Stimulated activated CD4-positive, alpha-beta T cell treated with anti-CD3 and anti-CD28 coated beads, Interleukin-2, amount 100 ng/mL, for 24 hours (primary cell): ENCODE measurements at places on chromosomes 5 and 9.

DNA sequence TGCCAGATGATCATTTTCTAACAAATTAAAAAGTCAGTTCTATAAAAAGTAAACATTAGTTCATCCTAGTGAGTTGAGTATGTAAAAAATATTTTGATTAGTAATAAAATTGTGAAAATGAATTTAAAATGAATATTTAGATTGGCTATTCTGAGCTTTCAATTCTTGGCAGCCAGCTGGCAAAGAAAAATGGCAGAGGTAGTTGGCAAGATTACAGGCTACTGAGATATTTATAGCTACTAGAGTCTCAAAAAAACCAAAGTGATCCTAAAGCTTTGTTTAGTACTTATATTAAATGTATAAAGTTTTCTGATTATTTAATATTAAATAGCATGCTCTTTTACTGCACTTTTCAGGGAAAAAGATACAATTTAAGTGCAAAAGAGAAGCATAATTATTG, 25.0 kb downstream of the SGTB start:
- no peak for DNase-seq

DNA sequence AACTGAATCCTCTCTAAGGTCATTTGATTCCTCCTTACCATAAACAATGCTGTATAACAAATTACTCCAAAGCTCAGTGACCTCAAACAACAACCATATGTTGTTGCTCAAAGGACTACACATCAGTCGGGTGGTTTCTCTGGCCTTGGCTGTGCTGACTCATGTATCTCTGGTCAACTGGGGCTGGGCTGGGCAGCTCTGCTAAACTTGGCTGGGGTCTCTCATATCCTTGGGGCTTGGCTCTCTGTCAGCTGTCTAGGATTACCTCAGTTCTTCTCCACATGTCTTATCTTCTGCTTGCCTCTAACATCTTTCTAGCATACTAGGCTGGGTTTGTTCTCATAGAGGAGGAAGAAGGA, 86.4 kb downstream of the GALNT10 start:
- no peak for DNase-seq

DNA sequence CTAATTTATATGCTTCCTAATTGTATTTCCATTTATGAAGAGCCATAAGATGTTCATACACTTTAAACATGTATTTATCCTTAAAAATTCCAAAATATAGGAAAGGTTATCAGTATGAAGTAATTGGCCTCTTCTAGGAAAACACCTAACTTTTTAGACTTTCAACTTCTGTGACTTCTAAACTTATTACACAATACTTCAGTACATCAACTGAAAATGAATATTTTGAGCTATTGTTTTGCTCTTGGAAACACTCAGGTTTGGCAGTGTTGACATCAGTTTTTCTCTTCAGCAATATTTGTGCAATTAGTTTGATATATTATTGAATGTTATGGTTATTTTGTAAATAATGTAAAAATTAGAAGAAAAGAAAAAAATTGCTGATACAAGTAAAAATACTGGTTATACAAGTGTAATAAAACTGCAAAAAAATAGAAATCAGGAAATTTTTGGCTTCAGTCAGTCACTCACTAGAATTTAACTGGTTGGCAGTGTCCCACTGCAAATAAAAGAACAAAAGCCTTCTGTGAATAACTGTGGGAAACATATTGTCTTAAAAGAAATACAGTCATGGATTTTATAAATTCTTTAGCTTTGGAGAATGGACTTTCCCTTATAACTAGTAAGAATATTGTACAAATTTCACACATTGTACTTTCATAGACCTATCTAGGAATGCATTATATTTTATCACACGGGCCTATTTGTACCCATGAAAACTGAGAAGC, 635.9 kb downstream of the TLE1 start:
- DNase-seq = no peak

GRCh38 chr5:109971968-109972367, 282.2 kb downstream of the MAN2A1 start:
- no peak for DNase-seq

- no peak for DNase-seq
Observed at GRCh38 chr5:105968981-105969380, 1701.8 kb downstream of the EFNA5 start.

DNA sequence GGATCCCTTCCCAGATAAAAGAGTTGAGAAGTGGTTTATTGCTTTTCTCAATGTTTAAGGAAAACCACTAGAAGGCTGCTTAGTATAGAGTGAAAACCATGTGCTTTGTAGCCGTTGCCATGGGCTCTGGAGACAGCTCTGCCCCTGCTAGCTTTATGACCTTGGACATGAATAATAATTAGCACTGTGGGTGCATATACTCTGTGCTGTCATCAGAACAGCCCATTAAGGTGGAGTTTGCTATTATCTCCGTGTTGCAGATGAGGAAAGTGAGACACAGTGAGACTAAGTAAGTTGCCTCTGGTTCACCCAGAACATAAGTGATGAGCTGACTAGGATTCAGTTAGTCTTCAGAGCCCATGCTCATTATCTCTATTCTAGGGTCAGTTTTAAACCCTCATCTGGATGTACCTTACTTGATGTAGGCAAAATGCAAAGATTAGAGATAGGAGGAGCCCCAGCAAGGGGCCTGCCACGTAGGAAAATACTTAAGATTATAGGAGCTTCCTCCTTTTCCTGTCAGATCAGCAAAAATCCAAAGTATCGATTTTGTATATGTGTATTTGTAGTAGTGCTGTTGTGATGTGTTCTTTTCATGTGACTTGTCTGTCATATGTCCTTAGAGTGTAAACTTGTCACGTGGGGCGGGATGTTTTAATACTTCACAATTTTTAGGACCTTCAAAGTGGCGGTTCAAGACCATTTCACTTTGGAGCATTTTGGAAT, 102.5 kb downstream of the TLE4 start:
- no peak for DNase-seq

DNA sequence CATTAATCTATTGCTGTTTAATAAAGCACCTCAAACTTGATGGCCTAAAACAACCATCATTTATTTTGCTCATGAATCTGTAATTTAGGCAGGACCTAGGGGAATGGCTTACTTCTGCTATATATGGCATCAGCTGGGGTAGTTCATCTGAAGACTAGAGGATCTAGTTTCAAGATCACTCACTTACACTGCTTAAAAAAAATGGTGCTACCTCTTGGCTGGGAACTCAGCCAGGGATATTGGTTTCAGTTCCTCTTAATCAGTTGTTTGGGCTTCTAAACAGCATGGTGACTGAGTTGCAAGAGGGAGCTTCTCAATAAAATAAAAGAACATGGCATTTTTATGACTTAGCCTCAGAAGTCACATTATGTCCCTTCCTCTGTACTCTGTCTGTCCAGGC, 142.0 kb downstream of the FAM114A2 start:
- DNase-seq = no peak

DNA sequence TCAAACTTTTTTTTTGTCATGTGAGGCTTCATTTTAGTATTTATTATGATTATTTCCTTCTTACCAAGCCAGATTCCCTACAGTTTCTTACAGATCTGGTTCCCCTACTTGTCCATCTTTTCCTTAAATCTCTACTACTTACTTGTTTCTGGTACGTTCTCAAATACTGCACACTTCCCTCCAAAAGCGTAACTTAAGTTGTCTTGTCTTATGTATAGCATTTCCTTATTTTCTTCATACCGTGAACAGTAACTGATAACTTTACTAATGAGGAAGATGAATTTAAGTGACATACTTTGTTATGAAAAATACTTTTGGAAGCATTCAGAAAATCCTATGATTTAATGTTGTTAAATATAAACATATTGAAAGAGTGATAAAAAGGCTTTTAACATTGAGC, 67.3 kb downstream of the PARP8 start:
- DNase-seq = no peak

DNA sequence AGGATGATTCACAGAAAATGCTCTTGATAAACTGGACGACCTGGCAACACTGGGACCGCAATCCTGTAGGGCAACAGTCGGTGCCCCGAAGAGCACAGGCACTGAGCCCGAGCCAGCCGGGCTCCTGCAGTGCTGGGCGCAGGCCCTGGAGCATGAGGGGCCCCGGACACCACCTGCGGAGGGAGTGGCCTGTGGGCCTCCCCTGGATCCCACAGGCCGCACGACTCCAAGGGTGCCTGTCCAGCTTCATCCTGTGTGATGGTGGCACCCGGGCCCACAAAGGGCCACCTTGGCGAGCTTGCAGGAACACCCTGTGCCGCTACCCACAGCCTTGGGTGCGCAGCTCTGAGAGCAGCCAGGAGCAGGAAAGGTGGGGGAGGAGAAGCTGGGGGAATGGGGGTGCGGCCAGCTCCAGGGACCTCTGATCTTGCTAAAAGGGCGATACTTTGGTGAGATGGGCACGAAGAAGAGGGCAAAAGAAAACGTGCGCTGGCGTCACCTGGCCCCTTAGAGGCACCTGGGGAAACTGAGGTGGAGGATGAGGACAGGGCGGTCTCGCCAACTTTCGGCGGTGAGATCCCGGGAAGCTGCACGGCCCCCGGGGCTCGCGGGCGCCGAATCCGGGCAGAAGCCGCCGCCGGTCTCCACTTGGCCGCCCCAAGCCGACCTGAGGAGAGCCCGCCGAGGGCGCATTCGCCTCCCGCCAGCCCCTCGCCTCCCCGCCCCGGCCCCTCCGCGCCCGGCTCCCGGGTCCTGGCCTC, 722 bp downstream of the TBC1D9B start:
- peak; percentile 38 for DNase-seq

GRCh38 chr5:43231977-43232376, 40.0 kb downstream of the NIM1K start:
- peak; percentile 22 for DNase-seq

GRCh38 chr9:69499959-69500358, 172.2 kb downstream of the APBA1 start:
- DNase-seq = no peak

- no peak for DNase-seq
Observed at GRCh38 chr5:71456362-71456743, 902 bp downstream of the BDP1 start.

- no peak for DNase-seq
Observed at GRCh38 chr5:142512043-142513042, 173.5 kb downstream of the FGF1 start.

DNA sequence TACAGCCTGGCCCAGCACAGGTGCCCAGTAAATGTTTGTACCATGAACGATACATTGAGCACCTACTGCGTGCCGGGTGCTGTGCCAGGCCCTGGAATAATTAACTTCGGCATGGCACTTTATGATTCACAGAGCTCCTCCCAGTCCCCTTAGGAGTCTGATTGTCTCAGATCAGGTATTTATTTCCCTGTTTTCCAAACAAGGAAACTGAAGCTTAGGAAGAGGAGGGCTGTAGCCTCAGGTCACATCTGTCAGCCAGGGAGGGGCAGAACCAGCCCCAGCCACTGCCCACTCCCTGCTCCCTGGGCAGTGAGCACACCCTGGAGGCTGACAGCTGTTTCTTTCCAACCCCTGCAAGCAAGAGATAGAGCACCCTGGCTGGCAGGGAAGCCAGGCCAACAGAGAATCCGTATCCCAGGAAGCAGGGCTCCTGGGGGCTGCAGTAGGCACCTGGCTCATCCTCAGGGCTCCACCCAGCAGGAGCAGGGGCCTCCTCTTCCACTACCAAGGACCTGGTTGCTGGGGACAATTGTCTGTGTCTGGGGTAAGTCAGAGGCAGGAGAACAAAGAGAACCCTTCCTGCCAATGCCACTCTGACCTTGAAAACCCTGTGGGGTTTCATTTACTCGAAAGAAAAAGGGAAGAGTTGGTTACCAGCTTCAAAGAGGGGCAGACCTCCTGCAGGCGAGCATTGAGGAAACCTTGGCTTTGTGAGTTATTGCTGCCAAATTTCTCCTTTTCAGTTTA, 69.0 kb downstream of the DAB2IP start:
- DNase-seq = no peak

DNA sequence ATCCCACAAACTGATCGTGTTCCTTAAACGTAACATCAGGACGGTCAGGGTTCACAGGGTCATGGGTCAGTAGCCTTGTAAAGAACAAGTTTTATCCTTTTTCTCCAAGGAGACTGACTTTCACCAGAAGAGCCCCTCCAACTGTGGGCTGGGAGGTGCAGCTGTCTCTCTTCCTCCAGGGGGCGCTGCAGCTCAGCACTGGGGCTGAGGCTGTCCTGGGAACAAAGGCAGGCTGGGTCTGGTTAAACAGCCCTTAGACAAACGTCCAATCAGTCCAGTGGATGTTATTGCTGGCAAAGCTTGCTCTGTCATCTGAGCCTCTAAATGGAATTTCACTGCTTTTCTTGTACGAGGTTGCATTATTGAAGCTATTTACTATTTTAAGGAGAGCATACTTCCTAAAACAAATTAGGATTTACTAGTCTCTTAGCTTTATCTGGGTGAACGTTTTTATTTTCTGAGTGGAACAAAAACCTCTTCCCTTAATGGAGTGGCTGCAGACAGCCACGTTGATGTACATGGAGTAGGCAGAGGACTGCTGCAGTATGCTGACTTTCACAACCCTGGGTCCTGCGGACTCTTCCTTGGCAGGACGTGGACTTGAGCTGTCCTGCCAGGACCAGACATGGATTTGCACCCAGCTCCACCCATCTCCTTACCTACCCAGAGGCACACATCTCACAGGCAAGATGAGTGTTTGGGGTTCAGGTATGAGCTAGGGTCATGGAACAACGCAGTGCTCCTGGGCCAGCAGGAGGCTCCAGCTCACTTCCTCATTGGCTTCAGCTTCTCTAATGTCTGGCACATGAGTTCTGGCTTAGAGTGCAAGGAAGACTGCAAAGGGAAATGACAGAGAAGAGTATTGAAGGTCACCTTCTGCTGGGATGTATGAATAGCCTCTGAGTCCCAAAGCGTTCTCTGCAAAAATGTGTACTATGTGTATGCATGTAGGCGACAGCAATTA, 7.8 kb downstream of the EXOSC2 start:
- DNase-seq = peak; percentile 77

DNA sequence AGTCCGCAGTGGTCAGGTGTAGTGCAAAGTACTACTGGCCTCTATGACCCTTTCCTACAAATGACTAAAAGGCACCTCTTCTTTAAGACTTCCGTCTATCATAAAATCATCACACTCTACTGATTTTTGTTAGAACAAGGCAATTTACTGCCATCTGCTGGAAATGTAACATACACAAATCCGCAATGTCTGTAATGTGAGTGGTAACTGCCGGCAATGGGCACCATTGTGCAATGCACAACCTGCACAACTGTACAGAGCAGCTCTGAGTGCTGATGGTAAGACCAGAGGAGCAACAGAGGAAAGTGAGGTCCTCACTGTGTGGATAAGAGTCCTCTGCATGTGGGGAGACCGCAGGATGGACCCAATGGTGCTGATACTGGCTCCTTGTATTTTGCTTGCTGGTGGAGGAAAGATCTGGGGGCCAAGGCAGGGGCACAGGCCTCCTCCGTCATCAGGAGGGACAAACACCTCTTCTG, 103.7 kb downstream of the ATPSCKMT start:
- DNase-seq = no peak
